ENCODE measurements at places on chromosomes 6 and 20.

- DNase-seq: no peak
These were observed 129.2 kb upstream of the ARID1B start for GRCh38 chr6:156647991-156648390.

GRCh38 chr6:149433881-149434280 is 33.8 kb downstream of the SUMO4 start:
- no peak for DNase-seq

DNA sequence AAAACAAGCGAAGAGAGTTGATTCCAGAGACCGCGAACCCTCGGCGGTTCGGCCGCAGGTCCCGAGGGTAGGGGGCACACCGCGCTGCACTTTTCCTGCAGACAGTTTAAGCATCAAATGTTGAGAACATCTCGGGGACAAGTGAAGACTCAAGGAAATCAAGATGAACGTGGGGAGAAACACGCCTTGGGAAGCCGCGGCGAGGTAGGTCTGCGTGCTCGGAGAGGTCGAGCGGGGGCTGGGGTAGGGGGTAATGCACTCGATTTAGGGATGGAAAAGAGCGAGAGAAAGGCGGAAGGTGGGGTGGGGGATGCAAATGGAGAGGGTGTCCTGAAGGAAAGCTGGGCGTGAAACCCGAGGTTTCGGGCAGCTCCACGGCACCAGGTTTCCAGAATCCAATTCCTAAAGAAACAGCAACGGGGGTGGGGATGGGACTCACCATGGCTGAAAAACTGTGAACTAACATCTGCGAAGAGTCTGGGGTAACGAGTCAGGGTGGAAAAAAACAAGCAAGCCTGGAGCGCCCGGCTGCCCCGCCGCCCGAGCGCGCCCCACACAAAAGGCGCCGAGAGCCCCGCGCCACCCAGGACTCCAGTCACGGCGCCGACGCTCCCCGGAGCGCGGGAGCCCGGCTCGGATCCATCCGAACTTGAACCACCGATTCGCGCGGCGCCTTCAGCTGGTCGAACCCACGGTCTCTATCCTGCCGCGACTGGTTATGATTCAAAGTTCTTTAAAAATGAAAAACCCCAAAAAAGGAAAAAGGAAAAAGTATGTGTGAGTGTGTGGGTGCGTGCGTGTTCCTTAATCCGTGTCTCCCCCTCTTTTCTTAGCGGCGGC is 3.5 kb downstream of the TFAP2A start:
- no peak for DNase-seq

DNA sequence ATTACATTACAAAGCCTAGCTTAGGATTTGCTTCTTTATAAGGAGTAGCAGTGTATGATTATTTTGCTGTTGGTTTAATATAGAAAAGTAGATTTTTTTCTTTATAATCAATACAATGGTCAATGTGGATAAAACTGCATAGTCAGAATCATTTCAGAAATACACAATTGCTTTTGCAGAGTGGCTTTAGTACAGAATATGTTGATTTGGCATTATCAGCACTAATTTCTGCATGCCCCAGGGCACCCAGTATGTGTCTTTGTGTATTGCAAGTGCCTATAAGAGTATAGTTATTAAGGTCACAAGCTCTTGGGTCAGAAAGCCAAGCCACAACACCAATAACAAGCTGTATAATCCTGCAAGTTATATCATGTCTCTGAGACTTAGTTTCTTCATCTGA is 258.4 kb downstream of the PLCB1 start:
- DNase-seq: no peak

All from stimulated activated CD4-positive, alpha-beta T cell treated with anti-CD3 and anti-CD28 coated beads, TNF-alpha, amount 100 ng/mL, for 1 hour (primary cell).